ENCODE measurements at places on chromosomes 5 and 9. TPM values are rescaled to one million over a fixed set of nuclear protein-coding genes. Genes with fewer than 3 reads are reported as not detected.

Gene NAIP
- 38.4 TPM for polyA plus RNA-seq

Gene PCDHGB6
- polyA plus RNA-seq, result 8.4 TPM

Gene ANKRD34B
- not detected for polyA plus RNA-seq

Gene WNK2
- 5.7 TPM for polyA plus RNA-seq

Gene SNCB
- 0.41 TPM for polyA plus RNA-seq

Gene MEIKIN
- not detected for polyA plus RNA-seq

Gene OBP2B
- not detected for polyA plus RNA-seq

Gene SDHA
- 98.2 TPM for polyA plus RNA-seq

Gene PRDM9
- polyA plus RNA-seq, result not detected

Gene TPRN
- polyA plus RNA-seq, result 6.7 TPM

Gene PCDHGA3
- 4.4 TPM for polyA plus RNA-seq

Gene IL9
- not detected for polyA plus RNA-seq

Gene ARL14EPL
- not detected for polyA plus RNA-seq

Gene SLC2A6
- 2.6 TPM for polyA plus RNA-seq

Gene PRSS3
- polyA plus RNA-seq, result 0.45 TPM

Gene FOXD4L3
- not detected for polyA plus RNA-seq

Gene ALG2
- polyA plus RNA-seq, result 39.5 TPM

Gene SOX30
- polyA plus RNA-seq, result 0.35 TPM

Gene THBS4
- 3.8 TPM for polyA plus RNA-seq

Gene PTGDS
- 26.6 TPM for polyA plus RNA-seq

Gene CENPK
- 65.8 TPM for polyA plus RNA-seq

Gene PCDHB5
- polyA plus RNA-seq, result 11.6 TPM

Gene NUTM2F
- polyA plus RNA-seq, result not detected

Gene ADRB2
- 1.4 TPM for polyA plus RNA-seq

Gene SPATA31C1
- polyA plus RNA-seq, result 0.11 TPM

Gene PTGS1
- polyA plus RNA-seq, result 5.4 TPM

Gene ACTBL2
- not detected for polyA plus RNA-seq

Gene IL5
- polyA plus RNA-seq, result 0.35 TPM

Gene C1QTNF2
- polyA plus RNA-seq, result 3.4 TPM

Gene DAB2IP
- polyA plus RNA-seq, result 45.2 TPM
